ENCODE measurements at places on chromosomes 2 and 18.

- no peak for DNase-seq
Observed at GRCh38 chr2:216863946-216864345, 4.1 kb upstream of the TNP1 start.

- no peak for DNase-seq
Observed at GRCh38 chr2:7108792-7109532, 191.8 kb downstream of the RNF144A start.

GRCh38 chr2:205496772-205497171 lies 185.5 kb upstream of the NRP2 start:
- no peak for DNase-seq

- no peak for DNase-seq
Observed at GRCh38 chr2:170455617-170456426, 259.3 kb upstream of the SP5 start.

DNA sequence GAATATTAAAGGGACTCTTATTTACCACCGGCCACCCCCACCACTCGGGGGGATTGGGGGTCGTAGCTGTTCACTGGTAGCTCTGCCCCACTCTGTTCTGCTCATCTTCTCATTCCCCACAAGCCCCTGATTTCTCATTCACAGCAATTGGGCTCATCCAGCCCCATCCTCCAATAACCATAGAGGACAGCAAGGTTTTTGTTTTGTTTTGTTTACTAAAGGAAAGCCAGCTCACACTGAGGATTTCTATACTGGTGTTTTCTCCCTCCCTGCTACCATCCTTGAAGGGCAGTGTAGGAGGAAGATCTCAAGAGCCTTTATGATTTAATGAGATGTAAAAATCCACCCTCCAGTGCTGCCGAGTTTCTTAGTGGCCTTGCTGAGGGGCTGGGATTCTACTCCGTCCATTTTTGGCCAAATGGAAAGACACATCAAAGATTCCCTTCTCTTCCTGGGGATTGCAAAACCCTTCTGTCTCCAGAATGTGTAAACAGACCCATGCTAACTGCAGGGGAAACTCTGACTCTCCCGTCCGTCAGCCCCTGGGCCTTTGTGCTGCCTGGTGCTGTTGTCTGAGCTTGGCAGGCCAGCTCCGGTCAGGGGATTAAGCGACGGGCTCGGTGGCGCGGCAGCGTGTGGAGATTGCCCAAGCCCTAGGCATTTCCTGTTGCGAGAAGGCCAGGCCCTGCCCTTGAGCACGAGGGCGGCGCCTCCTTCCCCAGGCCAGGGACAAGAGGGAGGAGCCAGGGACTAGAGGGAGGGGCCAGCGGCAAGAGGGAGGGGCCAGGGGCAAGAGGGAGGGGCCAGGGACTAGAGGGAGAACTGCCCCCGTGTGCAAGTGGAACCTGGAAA lies 165.0 kb downstream of the ANTXR1 start:
- peak; percentile 7 for DNase-seq

DNA sequence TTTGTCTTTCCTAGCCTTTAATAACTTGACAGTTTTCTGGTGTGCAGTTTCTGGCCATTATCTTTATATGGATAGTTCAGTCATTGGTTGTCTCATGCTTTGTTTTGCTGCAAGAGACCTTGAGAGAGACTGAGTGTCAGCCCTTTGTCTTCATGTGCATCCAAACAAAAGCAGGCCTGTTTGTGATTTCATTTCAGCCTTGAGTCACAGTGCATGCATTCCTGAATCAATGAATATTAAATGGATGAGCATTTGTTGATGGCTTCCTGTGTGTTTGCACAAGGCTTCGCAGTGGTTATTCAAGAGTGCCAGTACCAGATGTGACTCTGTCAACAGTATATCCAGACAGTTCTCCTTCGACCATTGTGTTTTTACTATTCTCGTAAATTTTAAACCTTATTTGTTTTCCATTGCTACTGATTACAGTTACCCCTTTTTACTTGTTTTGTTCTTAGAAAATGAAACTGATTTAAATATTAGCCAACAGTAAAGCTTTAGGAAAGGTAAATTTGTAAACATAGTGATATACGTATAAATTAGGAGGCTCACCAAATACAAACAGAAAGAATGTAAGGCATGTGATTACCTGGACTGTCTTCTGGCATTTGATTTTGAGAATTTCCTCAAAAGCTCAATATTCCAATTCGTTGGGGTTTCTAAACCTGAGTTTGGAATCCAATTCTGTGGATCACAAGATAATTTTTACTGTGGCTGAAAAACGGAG lies 319.8 kb downstream of the CTNNA2 start:
- no peak for DNase-seq

DNA sequence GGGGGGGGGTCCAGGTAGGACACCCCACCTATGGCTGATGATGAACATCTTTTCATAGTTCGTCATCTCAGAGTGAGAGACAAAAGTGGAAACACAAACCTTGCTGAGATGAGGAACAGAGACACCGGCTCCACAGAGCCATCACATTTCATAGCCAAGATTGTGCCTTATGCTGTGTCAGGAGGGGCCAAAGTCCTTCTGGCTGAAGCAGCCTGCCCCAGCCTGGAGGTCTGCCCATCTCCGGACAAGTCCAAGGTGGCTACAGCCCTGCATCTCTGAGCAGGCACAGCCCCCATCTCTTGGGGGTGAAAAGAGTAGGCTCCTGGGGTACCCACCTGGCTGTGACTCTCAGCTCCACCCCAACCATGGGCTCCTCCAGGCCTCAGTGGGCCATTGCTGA lies 70.3 kb downstream of the ZBTB7C start:
- no peak for DNase-seq

DNA sequence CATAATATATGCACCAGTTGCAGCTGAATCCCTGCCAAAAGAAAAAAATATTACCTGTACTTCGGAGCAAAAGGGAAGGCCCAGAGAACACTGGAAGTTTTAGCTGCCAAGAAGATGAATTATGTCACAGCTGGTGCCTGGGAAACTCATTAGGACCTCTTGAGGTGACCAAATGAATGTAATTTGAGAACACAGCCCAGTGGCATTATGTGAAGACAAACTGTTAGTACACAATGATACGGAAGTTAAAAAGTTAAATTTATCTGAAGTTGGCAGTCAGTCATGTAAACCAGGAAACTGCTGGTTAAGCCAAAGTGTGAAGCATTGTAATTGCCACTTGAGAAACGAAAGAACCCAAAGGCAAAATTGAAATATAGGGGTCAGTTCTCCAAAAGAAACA lies 80.7 kb downstream of the EML4 start:
- no peak for DNase-seq

DNA sequence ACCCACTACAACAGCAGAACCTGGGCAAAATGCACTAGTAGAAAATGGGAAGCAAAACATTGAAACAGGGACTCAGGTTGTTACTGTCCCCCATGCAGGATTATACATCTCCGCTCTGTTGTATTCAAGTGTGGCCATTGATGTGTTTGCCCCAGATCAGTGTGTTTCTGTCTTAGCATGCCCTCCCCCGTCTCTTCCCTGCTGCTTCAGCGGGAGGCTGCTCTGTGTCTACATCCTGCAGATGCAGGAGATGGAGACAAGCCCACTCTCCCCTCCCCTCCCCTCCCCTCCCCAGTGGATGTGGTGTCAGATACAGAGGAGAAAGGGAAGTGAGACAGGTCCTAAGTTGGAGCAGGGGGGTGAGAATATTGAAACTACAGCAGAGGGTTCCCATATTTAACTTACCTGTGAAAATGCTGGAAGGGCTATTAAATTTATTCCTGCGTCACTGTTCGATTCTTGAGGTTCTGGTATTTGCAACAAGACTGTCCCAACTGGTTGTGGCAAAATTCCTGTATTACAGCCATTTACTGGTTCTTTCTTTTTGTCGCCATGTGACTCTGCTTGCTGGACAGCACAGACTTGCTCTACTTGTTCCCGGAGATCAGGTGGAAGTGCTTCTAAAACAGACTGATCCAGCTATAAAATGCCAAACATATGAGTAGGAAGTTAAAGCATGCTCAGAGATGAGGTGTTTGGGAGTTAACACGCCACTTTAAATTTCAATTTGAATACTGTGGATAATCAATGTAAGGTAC lies 67.0 kb downstream of the EIF5B start:
- no peak for DNase-seq

GRCh38 chr2:204870053-204870452 lies 324.8 kb downstream of the PARD3B start:
- no peak for DNase-seq

- no peak for DNase-seq
Observed at GRCh38 chr2:139175510-139175909, 395.3 kb upstream of the NXPH2 start.

GRCh38 chr18:52439457-52439856 lies 99.5 kb downstream of the DCC start:
- DNase-seq: no peak

- DNase-seq: no peak
Observed at GRCh38 chr2:223744580-223744979, 92.8 kb downstream of the AP1S3 start.

- no peak for DNase-seq
Observed at GRCh38 chr18:56568986-56569385, 69.4 kb downstream of the TXNL1 start.

- DNase-seq: no peak
Observed at GRCh38 chr2:205858881-205859441, 176.7 kb downstream of the NRP2 start.

DNA sequence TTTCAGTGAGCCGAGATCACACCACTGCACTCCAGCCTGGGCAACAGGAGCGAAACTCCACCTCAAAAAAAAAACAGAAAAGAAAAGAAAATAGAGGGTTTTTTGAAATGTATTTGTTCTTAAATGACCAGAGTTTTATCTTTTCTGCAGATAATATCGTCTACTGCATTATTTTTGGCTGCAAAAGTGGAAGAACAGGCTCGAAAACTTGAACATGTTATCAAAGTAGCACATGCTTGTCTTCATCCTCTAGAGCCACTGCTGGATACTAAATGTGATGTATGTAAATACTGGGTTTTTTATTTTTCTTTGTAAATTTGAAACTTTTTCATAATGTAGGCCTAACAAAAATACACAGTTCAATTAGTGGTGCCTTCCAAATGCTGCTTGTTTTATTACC lies 18.1 kb downstream of the CCNT2 start:
- no peak for DNase-seq

GRCh38 chr2:8252997-8253694 lies 428.7 kb upstream of the ID2 start:
- no peak for DNase-seq

- DNase-seq: no peak
Observed at GRCh38 chr18:74905247-74905646, 303.7 kb downstream of the PTGR3 start.

GRCh38 chr18:23661735-23662308 lies 889 bp downstream of the ANKRD29 start:
- peak; percentile 8 for DNase-seq

DNA sequence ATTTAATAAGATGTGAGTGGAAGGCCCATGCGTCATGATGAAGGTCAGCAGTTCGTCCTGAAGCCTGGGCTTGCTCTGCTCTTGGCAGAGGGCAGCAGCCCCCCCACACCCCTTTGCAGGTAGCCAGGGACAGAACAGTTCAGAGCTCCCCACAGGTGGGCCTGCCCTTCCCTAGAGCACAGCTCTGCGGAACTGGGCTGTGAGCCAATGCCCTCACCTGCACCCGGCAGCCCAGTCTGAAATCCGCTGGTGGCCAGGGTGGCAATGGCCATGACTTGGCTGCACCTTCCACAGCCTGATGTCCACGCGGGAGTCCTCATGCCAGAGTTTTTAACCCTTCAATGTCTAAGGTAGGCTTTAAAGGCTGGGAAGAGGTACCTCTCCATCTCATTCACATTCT lies 136.7 kb downstream of the ACKR3 start:
- no peak for DNase-seq

GRCh38 chr2:4190548-4190947 lies 487.2 kb downstream of the DCDC2C start:
- DNase-seq: no peak
